Coronary artery (tissue), 2 donors: ENCODE measurements at places on chromosomes 5 and 9.

GRCh38 chr5:145908206-145908960 is 28.0 kb upstream of the SH3RF2 start:
- DNase-seq: no peak

GRCh38 chr5:13252699-13253098 is 691.8 kb downstream of the DNAH5 start:
- no peak for DNase-seq

GRCh38 chr5:25694801-25695200 is 1050.0 kb upstream of the CDH10 start:
- no peak for DNase-seq

- no peak for DNase-seq
Observed at GRCh38 chr5:149664666-149665415, 65.3 kb upstream of the PPARGC1B start.

DNA sequence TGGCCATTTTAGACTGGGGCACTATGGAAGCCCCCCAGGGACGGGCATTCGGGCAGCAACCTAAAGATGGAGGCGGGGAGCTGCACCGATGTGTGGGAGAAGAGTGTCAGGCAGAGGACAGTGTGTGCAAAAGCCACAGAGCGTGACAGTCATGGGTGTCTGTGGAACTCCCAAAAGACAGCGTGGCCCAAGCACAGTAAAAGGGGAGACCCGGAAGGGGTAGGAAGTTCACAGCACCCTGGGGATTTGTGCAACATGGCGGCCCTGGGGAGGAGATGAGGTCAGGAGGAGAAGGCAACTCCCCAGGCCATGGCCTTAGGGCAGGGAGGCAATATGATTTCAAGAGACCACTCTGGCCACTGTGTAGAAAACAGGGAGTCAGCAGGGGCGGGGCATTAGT is 38.9 kb upstream of the FGF1 start:
- DNase-seq: no peak

GRCh38 chr5:43702815-43703214 is 99.8 kb downstream of the NNT start:
- DNase-seq: no peak

DNA sequence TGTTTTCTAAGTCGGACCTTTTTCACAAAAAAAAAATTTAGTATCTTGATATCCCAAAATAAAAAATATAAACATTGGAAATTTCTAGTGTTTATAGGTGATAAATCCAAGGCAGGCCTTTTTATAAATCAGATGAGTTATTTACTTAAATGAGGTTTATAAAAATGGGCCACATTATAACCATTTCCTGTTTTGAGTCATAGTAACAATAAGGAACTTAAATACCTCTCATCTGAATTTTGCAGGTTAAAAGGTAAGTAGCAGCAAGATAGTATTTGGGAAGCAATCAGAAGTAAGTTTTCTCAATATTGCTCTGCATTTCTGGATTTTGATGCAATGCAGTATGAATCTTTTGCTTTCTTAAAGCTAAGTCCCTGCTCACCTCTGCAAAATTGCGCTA is 3.9 kb downstream of the SPTAN1 start:
- no peak for DNase-seq

- DNase-seq: no peak
Observed at GRCh38 chr9:71835596-71835995, 67.3 kb upstream of the CEMIP2 start.

GRCh38 chr5:27130587-27130986 is 92.2 kb upstream of the CDH9 start:
- no peak for DNase-seq

- DNase-seq: no peak
Observed at GRCh38 chr9:96663506-96664120, 8.5 kb upstream of the PRXL2C start.

GRCh38 chr5:154107756-154108155 is 69.0 kb downstream of the MFAP3 start:
- no peak for DNase-seq

GRCh38 chr9:91606255-91606995 is 182.8 kb upstream of the NFIL3 start:
- no peak for DNase-seq

DNA sequence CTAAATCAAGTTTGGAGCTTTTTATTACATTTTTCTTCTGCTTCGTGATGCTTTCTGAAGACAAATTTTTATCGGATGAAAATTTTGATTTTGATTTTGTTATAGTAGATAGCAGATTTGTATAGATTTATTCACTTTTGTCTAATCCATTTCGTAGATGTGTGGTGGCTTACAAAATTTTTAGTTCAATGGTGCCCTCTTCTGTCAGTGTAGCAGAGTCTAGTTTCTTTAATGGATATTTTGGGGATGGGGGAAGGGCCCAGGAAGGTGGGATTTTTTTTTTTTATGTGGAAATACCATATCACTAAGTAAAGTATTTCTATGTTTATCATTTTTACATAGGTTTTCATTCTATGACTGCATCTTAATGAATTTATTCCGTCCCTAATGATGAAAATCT is 259.9 kb upstream of the TARS1 start:
- no peak for DNase-seq

DNA sequence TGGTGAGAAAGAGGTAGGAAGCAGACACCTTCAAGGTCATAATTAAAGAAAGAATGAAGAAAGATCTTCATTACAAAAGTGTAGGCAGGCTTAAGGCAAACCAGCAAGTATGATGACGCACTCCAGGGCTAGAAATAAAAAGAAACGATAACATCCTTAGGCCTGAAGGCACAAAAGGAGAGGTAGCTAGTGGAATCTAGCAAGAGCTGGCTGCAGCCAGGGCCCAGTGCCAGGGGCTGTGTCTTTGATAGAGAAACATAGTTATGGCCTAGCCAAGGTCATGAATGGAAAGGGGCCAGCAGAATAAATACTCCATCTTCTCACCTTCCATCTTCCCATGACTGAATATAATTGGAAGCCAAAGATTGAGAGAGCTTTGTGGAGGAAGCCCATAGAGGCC is 6.8 kb upstream of the SH3TC2 start:
- no peak for DNase-seq

GRCh38 chr9:87199278-87199677 is 252.0 kb upstream of the GAS1 start:
- no peak for DNase-seq

DNA sequence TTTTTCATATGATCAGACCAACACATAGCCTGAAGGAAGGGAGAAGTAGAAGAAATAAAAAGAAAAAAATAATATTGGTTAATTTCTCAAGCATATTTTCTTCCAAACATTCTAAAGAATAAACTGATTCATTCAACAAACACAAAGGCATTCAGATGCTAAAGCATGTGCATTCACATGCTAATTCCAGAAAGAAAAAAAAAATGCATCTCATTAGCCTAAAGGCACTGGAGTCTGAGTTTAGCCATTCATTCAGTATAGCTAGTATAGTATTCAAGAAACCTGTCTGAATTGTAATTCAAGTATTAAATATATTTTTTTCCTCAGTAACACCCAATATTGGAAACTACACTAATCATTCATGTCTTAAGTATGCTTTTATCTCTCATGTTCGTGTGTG is 61.0 kb upstream of the FER start:
- DNase-seq: no peak

GRCh38 chr5:23330726-23331125 is 176.7 kb upstream of the PRDM9 start:
- DNase-seq: no peak

DNA sequence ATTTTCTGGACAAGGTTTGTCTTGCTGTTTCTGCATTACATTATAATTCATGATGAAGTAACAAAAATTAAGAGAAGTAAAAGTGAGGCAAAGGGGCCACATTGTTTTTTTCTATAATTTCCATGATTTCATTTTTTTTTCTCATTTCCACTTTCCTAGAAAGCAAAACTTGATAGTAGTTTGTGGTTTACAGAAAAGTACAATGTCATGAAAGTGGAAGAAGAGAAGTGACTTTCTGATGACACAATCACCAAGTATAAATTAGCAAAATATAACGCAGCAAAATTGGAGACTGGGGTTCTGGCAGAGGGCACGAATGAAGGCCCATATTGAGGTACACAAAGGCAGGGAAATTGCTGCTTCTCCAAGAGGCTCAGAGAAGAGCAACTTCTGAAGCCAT is 5.0 kb upstream of the IFNA14 start:
- no peak for DNase-seq

GRCh38 chr9:96691326-96691725 is 36.2 kb upstream of the PRXL2C start:
- no peak for DNase-seq

DNA sequence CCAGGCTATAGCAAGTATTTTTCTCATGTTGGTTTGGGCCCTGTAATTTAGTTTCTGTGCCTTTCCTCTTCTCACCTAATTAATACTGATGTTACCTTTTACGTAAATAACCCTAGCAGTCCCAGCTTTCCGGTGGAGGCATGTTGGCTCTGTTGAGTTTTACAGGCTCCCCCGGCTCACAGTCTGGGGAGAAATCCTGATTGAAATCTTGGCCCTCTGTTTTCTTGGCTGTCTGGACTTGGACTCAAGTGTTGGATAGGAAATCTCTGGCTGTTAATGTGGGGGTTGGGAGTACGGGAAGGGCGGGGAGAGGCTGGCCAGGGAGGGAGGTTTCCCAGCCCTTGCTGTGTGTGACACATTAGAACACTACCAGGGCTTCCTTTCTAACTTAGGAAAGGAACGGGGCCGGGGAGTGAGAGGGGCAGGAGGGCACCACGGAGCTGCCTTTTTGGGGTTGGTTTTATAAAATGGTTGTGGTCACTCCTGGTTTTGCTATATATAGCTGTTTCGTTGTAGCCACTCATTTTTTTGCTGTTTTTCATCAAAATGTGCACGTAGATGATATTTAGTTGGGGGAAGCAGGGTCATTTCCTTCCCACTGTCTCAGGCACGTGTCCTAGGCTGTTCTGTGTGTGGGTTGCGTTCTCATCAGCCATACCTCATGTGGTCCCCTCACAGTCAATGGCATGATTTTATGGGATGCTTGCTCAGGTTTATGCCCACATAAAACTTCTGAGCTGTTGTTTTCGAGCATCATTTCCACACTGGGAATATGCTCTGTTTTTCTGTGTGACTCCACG is 11.0 kb downstream of the TRIO start:
- peak; percentile 87 for DNase-seq

DNA sequence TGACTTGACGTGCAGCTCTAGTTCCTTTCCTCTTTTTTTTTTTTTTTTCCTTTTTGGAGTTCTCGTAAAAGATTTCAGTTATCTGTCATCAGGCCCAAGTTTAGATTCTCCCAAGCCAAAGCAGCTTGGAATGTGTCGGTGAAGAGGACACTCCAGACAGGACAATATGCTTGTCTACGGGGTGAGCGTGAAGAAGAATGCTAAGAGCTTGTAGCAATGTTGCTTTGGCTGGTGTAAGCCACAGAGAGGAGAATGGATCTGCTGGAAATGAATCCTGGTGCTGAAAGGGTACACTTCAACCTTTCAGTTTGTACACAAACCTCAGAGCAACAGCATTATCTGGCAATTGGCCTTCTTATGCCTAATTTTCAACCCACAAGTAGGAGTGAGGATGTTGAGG is 92.4 kb downstream of the ISL1 start:
- DNase-seq: no peak

DNA sequence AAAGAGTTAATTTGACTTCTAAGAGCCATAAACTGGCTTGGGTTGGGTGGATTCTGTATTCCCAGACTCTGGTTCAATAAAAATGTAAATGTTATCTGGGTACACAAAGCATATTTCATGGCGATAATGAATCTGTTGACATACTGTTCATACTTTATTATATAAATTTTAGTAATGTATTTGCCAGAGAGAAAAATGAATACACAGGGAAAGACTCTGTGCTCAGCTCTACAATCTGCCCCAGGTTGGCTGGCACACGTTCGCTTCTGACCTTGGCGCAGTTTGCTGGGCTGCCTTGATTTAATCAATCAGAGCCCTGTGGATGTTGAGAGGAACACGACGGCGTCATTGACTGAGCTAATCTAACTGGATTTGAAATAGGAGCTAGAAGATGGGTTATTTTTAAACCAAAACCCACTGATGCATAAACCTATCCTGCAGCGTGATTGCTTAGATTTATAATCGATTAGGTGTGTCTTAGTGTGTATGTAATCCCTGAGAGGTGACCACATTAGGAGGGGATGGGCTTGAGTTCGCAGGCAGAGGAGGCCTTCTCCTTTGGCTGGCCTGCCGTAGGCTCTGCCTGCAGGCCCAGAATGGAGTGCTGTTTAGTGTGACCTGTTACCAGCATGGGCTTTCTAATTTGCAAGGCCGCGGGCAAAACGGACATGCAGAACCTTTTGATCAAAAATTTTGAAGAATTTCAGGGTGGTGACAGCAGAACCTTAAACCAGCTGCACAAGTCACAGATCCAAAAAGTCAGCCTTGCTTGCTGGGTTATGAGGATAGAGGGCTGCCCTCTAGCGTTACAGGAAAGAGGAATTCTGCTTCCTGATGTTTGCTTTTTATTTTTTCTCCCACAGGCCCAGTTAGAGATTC is 3.9 kb upstream of the ADCY2 start:
- DNase-seq: no peak

DNA sequence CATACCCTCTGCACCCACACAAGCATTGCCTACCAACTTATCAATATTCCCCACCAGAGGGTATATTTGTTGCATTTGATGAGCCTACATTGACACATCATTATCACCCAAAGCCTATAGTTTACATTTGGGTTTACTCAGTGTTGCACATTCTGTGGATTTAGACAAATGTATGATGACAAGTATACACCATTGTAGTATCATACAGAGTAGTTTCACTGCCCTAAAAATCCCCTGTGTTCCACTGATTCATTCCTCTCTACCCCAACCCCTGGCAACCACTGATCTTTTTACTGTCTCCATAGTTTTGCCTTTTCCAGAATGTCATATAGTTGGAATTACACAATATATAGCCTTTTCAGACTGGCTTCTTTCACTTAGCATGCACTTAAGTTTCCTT is 85.7 kb upstream of the CPLX2 start:
- DNase-seq: no peak

DNA sequence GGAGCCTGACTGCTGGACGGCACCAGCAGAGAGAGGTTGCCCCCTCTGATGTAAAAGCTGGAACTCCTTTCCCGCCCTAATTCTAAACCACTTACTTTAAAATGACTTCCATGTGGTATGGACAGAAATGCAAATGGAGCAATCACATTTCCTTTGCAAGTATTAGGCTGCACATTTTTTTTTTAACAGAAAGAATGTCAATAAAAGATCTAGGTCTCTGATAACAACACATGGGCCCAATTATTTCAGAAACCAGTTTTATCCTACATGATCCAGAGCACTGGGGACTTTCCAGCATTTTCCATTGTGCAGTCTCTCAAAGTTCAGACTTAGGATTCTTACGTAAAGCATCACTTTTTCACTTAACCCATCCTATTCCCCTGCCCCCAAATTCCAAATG is 203.7 kb downstream of the NXNL2 start:
- no peak for DNase-seq

- DNase-seq: no peak
Observed at GRCh38 chr9:115267790-115268189, 149.8 kb upstream of the TNC start.

GRCh38 chr9:127214421-127215267 is 49.9 kb upstream of the GARNL3 start:
- no peak for DNase-seq

GRCh38 chr5:10695055-10695649 is 65.9 kb downstream of the DAP start:
- DNase-seq: no peak

- DNase-seq: no peak
Observed at GRCh38 chr5:159629158-159629557, 287.1 kb upstream of the ADRA1B start.

GRCh38 chr5:15353086-15353645 is 146.8 kb upstream of the FBXL7 start:
- DNase-seq: no peak

GRCh38 chr5:10481241-10481935 is 39.7 kb downstream of the ROPN1L start:
- no peak for DNase-seq
